Liver (tissue), 10 donors: ENCODE measurements at places on chromosomes 1 and 21.

GRCh38 chr1:232034556-232034955 is 408.0 kb downstream of the DISC1 start:
- H3K27me3 ChIP-seq = no peaks in the 10 kb centered on the region
- H3K27ac ChIP-seq = no peak overlapping the region
- no peaks in the 10 kb centered on the region for H3K36me3 ChIP-seq
- no peak overlapping the region for H3K4me3 ChIP-seq

DNA sequence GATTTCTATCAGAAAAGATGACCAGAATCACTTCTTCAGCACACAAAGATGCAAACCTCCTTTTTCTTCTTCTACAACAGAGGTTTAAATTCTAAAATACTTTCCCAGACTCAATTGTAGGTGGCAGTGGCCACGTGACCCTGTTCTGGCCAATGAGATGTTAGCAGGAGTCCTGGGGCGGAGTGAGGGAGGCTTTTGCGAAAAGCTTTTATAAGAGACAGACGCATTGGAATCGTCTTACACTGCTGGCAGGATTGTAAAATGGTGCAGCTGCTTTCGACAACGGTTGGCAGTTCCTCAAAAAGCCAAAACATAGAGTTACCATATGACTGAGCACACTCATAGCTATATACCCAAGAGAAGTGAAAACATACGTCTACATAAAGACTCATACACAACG is 87.0 kb upstream of the MAGI3 start:
- no peaks in the 10 kb centered on the region for H3K4me1 ChIP-seq
- no peak overlapping the region for H3K4me3 ChIP-seq
- no peak for DNase-seq
- no peak overlapping the region for H3K27ac ChIP-seq
- H3K27me3 ChIP-seq = no peaks in the 10 kb centered on the region

GRCh38 chr1:17128361-17128760 is 9.1 kb upstream of the PADI2 start:
- no peak overlapping the region for H3K27ac ChIP-seq
- H3K4me1 ChIP-seq = peaks cover 3% of the 10 kb centered on the region
- no peaks in the 10 kb centered on the region for H3K36me3 ChIP-seq

DNA sequence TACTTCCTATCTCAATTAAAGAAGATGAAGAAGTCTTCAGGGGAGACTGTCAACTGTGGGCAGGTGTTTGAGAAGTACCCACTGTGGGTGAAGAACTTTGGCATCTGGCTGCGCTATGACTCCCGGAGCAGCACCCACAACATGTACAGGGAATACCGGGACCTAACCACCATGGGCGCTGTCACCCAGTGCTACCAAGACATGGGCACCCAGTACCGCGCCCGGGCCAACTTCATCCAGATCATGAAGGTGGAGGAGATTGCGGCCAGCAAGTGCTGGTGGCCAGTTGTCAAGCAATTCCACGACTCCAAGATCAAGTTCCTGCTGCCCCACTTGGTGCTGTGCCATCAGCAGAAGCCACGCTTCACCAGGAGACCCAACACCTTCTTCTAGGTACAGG is 15.5 kb upstream of the RNF19B start:
- no peak overlapping the region for H3K4me3 ChIP-seq
- peak overlapping the region; percentile 12 for H3K27ac ChIP-seq
- no peaks in the 10 kb centered on the region for H3K27me3 ChIP-seq
- H3K36me3 ChIP-seq = no peaks in the 10 kb centered on the region
- no peaks in the 10 kb centered on the region for H3K4me1 ChIP-seq

DNA sequence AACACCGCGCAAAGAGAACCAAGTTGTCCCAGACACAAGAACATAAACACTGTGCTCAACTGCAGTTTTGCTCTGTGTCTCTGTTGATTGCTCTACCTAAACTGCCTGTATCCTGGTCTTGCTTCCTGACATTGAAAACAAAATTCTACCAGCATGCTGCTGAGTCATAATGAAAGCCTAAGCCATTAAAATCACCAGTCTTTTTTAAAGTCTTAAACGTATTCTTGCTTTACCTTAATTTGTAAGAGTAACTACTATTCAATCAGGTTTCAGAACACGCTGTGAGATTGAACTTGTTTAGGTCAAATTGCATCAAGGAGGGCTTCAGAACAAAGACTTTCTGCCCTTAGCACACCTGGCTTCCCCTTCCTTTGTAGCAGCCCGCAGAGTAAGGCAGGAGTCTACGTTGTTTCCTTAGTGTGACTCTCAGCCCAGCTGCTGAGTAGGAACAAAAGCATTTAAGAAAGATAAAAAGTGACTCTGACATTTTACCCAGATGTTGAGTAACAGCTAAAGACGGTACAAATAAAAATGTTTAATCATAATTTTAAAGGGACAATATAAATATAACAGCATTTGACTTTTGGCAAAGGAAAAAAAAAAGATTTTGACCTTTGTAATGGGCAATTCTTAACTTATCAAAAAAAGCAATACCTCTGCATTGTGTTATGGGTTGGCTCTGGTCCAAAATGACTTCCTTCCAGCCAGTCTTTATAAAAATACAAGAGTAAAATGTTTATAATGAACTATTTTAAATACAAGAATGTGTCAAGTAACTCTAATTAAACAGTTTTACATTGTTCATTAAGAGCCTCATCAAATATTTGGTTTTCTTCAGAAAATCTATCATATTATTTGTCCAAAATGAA is 186.9 kb upstream of the ADGRL4 start:
- H3K27me3 ChIP-seq = no peaks in the 10 kb centered on the region
- no peaks in the 10 kb centered on the region for H3K4me1 ChIP-seq
- no peak overlapping the region for H3K4me3 ChIP-seq
